ENCODE measurements at places on chromosomes 7 and 10. TPM values are rescaled to one million over a fixed set of nuclear protein-coding genes. Genes with fewer than 3 reads are reported as not detected.

DNA sequence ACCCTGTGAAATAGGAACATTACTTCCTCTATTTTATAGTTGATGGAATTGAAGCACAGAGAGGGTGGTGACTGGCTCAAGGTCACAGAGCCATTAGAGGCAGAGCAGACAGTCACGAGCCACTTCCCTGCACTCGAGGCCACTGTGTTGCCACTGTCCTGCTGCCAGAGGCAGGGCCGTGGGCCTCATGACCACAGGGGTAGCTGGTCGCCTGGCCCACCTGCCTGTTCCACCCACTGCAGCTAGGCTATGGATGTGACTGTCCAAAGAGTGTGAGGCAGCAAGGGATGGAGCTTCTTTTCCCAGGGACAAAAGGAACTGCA is 38.2 kb downstream of the RPS24 start:
- no peak for DNase-seq
- no peaks in the 10 kb centered on the region for H3K27me3 ChIP-seq
- H3K36me3 ChIP-seq: no peaks in the 10 kb centered on the region
- H3K27ac ChIP-seq: no peak overlapping the region
- no peaks in the 10 kb centered on the region for H3K4me1 ChIP-seq
- H3K4me3 ChIP-seq: no peak overlapping the region

DNA sequence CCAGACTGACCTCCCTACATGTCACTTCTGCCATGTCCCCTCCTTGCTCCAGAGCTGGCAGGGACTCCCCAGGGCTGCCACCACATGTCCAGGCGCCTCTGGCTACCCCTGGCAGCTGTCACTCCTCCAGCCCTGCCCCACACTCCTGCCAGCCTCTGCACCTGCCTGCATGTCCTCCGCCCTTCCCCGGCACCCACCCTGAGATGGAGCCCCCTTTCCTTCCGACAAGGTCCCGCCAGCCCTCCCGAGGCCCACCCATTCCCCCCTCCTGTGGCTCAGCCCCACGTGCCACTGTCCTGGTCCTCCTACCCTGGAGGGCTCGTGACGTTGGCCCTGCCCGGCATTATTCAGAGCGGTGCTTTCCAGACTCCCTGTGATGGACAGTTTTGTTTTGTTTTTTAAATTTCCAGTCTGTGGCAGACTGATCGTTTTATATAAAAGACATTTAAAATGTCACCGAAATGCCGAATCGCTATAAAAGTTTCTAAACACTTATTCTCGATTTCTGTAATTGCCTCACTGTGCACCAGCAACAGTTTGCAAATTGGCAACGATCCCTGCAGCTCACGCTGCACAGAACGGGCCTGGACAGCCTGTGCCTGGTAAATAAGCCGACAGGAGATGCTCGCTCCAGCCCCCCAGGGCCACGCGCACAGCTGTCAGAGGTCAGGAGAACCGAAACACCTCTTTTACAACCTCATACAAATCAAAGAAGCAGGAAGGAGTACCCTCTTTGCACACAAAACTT is 111.1 kb upstream of the SH2B2 start:
- no peak for DNase-seq
- no peaks in the 10 kb centered on the region for H3K27me3 ChIP-seq
- H3K36me3 ChIP-seq: no peaks in the 10 kb centered on the region
- H3K27ac ChIP-seq: no peak overlapping the region
- H3K4me3 ChIP-seq: no peak overlapping the region

GRCh38 chr7:46960970-46961369 is 620.9 kb downstream of the TNS3 start:
- H3K4me1 ChIP-seq: no peaks in the 10 kb centered on the region
- no peaks in the 10 kb centered on the region for H3K36me3 ChIP-seq
- H3K4me3 ChIP-seq: no peak overlapping the region
- DNase-seq: no peak

Gene C10orf90
- not detected for total RNA-seq

DNA sequence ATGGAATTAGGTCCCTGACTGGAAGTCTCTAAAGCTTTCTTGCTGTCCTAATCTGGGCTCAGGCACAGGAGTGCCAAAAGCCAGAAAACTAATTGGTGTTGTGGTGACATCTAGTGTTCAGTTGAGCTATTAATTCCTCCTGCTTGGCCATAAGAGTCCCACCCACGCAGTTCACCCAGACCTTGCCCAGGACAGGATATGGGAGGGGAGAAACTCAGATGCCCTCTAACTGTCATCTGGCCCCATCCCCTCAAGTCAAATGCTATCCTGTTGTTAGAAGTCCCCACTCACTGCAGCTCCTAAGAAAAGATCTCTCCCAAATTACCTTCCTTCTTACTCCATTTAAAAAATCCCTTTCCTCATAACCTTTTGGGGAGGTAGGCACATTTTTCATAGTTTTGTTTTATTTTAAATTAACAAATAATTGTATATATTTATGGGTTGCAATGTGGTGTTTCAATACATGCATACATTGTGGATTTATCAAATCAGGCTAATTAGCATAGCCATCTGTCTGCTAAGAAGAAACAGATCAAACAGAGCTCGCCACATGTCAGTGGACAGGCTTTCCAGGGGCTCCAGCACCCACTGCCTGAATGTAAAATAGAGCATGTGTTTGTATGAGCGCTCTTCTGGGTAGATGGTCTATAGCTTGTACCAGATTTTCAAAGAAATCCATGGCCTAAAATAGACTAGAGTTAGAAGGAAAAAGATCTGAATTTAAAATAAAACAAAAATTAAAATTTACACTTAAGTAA is 84.0 kb downstream of the GSAP start:
- no peaks in the 10 kb centered on the region for H3K27me3 ChIP-seq
- DNase-seq: peak; percentile 93
- H3K36me3 ChIP-seq: no peaks in the 10 kb centered on the region
- H3K27ac ChIP-seq: no peak overlapping the region
- H3K4me3 ChIP-seq: no peak overlapping the region

- no peaks in the 10 kb centered on the region for H3K27me3 ChIP-seq
- H3K4me3 ChIP-seq: no peak overlapping the region
- H3K36me3 ChIP-seq: peaks cover 55% of the 10 kb centered on the region
- H3K27ac ChIP-seq: no peak overlapping the region
- no peak for DNase-seq
Observed at GRCh38 chr10:93336110-93336509, 146.0 kb downstream of the MYOF start.

Gene NAT16
- total RNA-seq: not detected

Gene PCLO
- total RNA-seq: 0.65 TPM

DNA sequence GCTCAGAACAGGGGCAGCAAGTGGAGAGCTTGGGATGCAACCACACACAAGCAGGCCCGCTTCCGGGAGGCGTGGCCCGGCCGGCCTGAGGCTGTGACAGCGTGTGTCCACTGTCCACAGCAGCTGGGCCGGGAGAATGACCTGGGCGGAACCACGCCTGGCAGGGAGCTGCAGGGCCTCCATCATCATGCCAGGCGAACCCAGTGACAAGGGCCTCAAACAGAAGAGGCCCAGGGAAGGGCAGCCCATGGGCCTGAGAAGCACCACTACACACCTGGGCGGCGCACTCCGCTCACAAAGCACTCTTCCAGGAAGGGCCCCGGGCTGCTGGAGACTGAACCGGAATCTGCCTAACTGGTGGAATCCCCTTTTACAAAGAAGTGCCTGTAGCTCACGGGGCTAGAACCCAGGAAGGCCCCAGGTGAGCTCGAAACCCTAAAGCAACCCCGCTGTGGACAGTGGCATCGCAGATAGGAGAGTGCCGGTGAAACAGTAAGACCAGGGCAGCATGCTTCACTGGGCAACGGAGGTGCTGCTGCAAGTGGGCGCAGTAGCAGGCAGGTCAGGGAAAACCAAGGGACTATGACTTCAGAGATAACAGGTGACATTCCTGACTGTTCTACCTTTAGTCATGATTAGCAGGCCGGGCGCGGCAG is 66.0 kb downstream of the MAD1L1 start:
- no peaks in the 10 kb centered on the region for H3K4me1 ChIP-seq
- no peaks in the 10 kb centered on the region for H3K27me3 ChIP-seq
- no peaks in the 10 kb centered on the region for H3K36me3 ChIP-seq
- H3K27ac ChIP-seq: no peak overlapping the region

Gene PRLHR
- not detected for total RNA-seq

Gene TEX47
- total RNA-seq: not detected

Gene KCND2
- total RNA-seq: not detected

Data from endothelial cell of umbilical vein (primary cell).